ENCODE measurements at places on chromosomes 6 and 20. TPM values are rescaled to one million over a fixed set of nuclear protein-coding genes. Genes with fewer than 3 reads are reported as not detected.

Gene ME1
- total RNA-seq: 0.32 TPM

Gene ADGRB3
- not detected for total RNA-seq

Gene TRIM38
- total RNA-seq: 21.3 TPM

Gene MYBL2
- total RNA-seq: 76.9 TPM

Gene SKIC2
- total RNA-seq: 79.7 TPM

Gene PNLDC1
- 0.37 TPM for total RNA-seq

Gene CAGE1
- 0.31 TPM for total RNA-seq

Gene GJA10
- not detected for total RNA-seq

Gene LY6G6D
- not detected for total RNA-seq

DNA sequence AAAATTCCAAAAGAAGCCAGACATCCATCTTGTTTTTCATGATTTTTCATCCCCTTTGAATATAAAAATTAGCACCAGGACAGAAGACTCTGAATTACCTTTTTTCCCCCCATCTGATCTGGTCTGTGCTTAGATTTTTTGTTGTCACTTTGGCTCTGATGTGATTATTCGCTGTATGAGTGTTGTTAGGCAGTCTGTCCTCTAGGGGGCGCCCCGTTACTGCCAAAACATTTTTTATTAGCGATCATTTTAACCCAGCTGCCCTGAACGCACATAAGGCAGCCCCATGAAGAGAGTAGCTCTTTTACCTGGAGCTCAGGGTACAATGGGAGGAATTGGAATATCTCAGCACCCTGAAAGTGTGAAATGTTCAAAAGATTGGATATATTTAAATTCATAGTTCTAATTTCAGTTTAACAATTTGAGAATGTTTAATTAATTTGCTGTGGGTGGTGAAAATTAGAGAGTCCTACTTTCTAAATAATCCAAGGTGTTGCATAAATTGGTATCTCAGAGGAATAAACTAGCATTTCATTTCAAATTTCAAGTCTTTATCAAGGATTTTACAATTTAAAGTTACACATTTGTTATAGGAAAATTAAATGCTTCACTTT, 60.8 kb downstream of the PRPH2 start:
- H3K27ac ChIP-seq: no peak overlapping the region
- peak; percentile 82 for DNase-seq
- peaks cover 21% of the 10 kb centered on the region for H3K36me3 ChIP-seq
- H3K27me3 ChIP-seq: no peaks in the 10 kb centered on the region

GRCh38 chr6:27178407-27178730, 69.1 kb upstream of the PRSS16 start:
- peaks cover 20% of the 10 kb centered on the region for H3K27me3 ChIP-seq
- peak overlapping the region; percentile 94 for H3K4me3 ChIP-seq
- H3K36me3 ChIP-seq: no peaks in the 10 kb centered on the region
- no peak for DNase-seq
- peaks cover 19% of the 10 kb centered on the region for H3K4me1 ChIP-seq
- peak overlapping the region; percentile 100 for H3K27ac ChIP-seq

GRCh38 chr6:39273406-39273821, 40.8 kb downstream of the KCNK17 start:
- H3K4me1 ChIP-seq: no peaks in the 10 kb centered on the region
- H3K4me3 ChIP-seq: no peak overlapping the region
- no peaks in the 10 kb centered on the region for H3K36me3 ChIP-seq
- no peak overlapping the region for H3K27ac ChIP-seq
- peaks cover 12% of the 10 kb centered on the region for H3K27me3 ChIP-seq

DNA sequence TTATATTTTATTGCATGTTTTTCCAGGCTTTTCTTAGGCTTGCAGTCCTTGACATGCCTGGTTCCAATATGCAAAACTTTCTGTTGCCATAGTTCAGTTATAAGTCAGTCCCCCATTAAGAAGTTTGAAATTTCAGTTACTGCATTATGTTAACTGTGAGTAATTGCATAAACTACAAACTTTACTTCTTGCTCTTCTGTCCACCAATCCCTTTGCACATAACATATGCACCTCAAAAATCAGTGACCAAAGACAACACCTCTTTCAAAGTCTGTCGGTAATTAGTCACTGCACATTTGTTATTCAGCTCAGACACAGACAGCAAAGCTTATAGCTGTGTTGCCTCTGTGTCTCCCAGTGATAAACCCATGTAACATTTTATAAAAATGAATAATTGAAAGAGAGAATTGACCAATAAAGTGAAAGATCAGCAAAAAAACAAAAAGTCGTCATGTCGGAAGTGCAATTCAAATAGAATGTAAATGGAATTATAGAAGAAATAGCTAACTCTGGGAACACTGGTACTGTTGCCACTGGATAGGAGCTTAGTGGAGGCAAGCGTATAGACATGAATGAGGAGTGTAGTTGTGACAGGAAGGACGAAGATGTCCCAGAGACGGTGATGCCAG, 50.3 kb upstream of the BTBD3 start:
- DNase-seq: no peak
- no peak overlapping the region for H3K4me3 ChIP-seq
- no peaks in the 10 kb centered on the region for H3K4me1 ChIP-seq
- no peaks in the 10 kb centered on the region for H3K36me3 ChIP-seq

DNA sequence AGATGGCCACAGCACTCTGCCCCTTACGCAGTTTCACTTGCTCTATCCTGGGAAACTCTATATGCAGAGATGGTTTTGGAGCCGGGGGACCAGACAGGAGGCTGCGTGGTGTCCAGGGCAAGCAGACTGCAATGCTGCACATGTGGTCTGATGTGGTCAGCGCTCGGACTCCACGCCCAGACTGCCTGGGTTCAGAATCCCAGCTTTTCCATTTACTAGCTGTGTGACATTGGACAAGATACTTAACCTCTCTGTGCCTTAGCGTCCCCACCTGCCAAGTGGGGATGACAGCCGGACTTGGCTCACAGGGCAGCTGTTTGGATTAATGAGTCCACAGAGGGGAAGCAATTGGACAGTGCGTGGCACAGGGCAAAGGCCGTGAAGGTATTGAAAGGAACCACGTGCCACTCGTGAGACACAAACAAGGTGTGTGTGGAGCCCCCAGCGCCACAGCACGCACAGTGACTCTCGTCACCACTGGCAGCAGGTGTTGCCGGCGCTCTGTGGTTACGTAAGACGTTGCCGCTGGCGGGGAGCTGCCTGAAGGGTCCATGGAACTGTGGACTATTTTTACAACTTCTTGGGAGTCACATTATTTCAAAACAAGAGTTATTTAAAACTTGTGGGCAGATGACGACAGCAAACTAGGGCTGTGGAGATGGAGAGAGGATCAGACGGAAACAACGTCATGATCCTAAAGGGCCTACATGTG, 201.4 kb downstream of the PREX1 start:
- no peak overlapping the region for H3K4me3 ChIP-seq
- no peaks in the 10 kb centered on the region for H3K27me3 ChIP-seq
- H3K27ac ChIP-seq: peak overlapping the region; percentile 26
- no peak for DNase-seq

- peaks cover 10% of the 10 kb centered on the region for H3K27me3 ChIP-seq
- H3K4me3 ChIP-seq: no peak overlapping the region
- no peaks in the 10 kb centered on the region for H3K4me1 ChIP-seq
- no peak overlapping the region for H3K27ac ChIP-seq
Measured at GRCh38 chr20:47106786-47107185, 212.1 kb downstream of the EYA2 start.

DNA sequence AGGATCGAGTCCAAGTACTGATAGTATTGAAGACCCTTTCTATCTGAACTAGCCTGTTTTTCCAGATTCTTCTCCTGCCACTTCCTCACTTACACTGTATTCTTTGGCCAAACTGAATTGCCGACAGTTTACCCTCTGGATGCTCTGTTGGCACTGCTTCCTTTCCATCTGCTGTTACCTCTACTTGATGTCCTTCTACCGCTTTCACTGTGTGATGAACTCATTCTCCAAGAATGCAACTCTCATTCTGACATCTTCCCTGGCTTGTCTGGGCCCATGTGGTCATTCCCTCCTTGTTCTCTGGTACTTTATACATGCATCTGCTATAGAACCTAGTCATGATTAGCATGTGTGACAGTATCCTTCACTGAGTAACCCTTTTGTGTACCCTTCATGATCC, 16.3 kb downstream of the RPRD1B start:
- H3K36me3 ChIP-seq: peaks cover 19% of the 10 kb centered on the region
- H3K27ac ChIP-seq: peak overlapping the region; percentile 91
- DNase-seq: no peak
- no peaks in the 10 kb centered on the region for H3K27me3 ChIP-seq
- no peak overlapping the region for H3K4me3 ChIP-seq

DNA sequence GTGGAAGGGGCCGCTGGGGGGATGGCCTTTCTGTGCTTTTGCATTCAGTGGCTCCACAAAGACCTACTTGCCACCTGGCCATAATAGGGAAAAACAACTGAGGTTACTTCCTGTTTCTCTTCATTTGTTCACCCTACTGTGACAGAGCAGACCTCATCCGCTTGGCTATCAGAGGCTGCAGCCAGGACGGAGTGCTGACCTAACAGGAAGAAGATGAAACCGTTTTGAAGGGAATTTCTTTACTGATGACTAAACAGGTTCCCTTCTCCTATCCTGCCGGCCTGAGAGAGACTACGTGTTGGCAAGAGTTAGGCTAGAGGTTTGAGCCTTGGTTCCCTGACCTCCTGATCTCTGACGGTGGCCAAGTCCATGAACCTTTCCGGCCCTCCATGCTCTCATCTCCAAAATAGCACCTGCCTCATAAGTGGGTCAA, 21.3 kb downstream of the PRR18 start:
- H3K4me3 ChIP-seq: no peak overlapping the region
- no peak for DNase-seq
- H3K27me3 ChIP-seq: peaks cover 15% of the 10 kb centered on the region
- no peak overlapping the region for H3K27ac ChIP-seq
- H3K4me1 ChIP-seq: no peaks in the 10 kb centered on the region
- no peaks in the 10 kb centered on the region for H3K36me3 ChIP-seq

DNA sequence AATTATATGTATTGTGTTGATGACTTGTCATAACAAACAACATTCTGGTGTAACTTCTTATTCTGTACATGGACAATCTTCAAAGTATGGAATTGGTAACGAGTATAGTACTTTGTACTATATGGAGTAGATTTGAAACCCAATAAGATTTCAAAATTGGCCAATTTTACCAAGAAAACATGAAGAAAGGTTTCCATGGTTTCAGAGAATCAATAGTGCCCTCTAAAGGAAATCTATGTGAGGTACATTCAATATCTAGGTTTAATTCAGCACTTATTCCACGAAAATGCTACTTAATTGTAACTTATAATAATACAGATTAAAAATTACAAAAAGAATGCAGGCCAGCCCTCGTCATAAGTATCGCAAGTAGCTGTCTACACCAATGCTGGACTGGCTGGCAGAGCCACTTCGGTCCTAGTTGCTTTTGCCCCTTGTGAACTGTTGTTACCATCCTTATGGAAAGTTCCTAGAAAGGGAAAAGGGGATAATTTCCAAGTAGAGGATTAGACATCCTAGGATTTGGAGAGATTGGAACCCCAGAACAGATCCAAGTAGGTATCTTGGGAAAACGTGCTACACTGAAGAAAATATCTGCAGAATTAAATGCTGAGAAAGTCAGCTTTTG, 70.9 kb downstream of the LCA5 start:
- no peak for DNase-seq
- H3K27ac ChIP-seq: no peak overlapping the region
- H3K4me1 ChIP-seq: no peaks in the 10 kb centered on the region
- peaks cover 15% of the 10 kb centered on the region for H3K27me3 ChIP-seq

- H3K4me3 ChIP-seq: no peak overlapping the region
- no peak for DNase-seq
- H3K27me3 ChIP-seq: no peaks in the 10 kb centered on the region
Measured at GRCh38 chr20:51350941-51351631, 191.4 kb downstream of the NFATC2 start.

- H3K27me3 ChIP-seq: peaks cover 47% of the 10 kb centered on the region
- no peak for DNase-seq
Measured at GRCh38 chr6:127110712-127111111, 7.8 kb upstream of the RSPO3 start.

DNA sequence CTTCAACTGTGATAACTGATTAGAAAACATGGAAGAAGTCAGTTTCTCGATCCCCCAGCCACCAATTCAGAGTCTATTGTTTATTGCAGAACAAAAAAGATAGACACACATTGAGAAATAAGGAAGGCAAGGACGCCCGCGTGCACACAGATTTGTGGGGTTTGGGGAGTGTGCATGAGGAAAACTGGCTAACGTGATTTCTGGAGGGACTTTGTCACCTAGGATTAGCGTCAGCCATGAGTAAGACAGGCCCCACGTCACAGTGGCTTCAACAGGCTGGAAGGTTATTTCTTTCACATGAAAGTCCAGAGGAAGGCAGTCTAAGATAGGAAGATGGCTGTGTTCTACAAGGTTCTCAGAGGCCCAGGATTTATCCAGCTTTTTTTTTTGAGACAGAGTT, 7.7 kb downstream of the ZNF341 start:
- no peak overlapping the region for H3K4me3 ChIP-seq
- H3K27ac ChIP-seq: no peak overlapping the region
- DNase-seq: no peak
- no peaks in the 10 kb centered on the region for H3K4me1 ChIP-seq
- H3K36me3 ChIP-seq: peaks cover 6% of the 10 kb centered on the region

- no peak overlapping the region for H3K27ac ChIP-seq
- DNase-seq: no peak
- peaks cover 7% of the 10 kb centered on the region for H3K27me3 ChIP-seq
- H3K4me1 ChIP-seq: no peaks in the 10 kb centered on the region
- H3K4me3 ChIP-seq: no peak overlapping the region
- peaks cover under 1% of the 10 kb centered on the region for H3K36me3 ChIP-seq
Measured at GRCh38 chr6:108423982-108424705, 129.3 kb downstream of the AFG1L start.

GRCh38 chr6:125658759-125659431, 90.5 kb upstream of the HEY2 start:
- peaks cover 4% of the 10 kb centered on the region for H3K4me1 ChIP-seq
- H3K4me3 ChIP-seq: no peak overlapping the region
- no peak overlapping the region for H3K27ac ChIP-seq
- no peaks in the 10 kb centered on the region for H3K36me3 ChIP-seq
- peaks cover 6% of the 10 kb centered on the region for H3K27me3 ChIP-seq
